Cerebellar nuclear complex (tissue), 1 donor: ENCODE measurements at places on chromosomes 13 and 19.

DNA sequence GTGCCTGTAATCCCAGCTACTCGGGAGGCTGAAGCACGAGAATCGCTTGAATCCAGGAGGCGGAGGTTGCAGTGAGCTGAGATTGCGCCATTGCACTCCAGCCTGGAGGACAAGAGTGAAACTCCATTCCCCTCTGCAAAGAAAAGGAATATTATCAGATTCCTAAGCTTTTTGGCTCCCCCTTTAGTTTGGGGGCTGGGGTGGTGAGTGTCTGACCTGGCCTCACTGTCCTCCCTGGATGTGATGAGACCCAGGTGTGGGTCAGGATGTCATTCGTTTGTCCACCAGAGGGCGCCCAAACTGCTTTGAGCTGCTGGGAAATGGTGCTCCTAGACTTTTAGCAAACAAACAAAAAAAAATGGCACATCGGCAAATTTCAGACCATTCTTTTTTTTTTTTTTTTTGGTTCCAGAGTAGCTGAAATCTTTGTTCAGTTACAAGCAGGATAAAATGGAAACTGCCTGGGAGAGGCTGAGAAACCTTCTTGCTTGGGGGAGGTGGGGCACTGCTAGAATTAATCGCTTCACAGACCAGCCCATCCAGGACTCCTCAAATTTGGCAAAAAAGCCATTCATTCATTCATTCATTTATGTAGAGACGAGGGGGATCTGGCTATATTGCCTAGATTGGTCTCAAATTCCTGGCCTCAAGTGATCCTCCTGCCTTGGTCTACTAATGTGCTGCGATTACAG is 29.4 kb downstream of the SPC24 start:
- DNase-seq = peak; percentile 19

GRCh38 chr19:44356383-44357111 is at the start of gene ZNF112:
TSS of gene ZNF112 (minus strand) at chr19:44356680. CDS start at chr19:44340539, 16,141 bp downstream.
- peak; percentile 82 for DNase-seq

- no peak for DNase-seq
Measured at GRCh38 chr19:19334989-19335344, 14.3 kb downstream of the MAU2 start.

DNA sequence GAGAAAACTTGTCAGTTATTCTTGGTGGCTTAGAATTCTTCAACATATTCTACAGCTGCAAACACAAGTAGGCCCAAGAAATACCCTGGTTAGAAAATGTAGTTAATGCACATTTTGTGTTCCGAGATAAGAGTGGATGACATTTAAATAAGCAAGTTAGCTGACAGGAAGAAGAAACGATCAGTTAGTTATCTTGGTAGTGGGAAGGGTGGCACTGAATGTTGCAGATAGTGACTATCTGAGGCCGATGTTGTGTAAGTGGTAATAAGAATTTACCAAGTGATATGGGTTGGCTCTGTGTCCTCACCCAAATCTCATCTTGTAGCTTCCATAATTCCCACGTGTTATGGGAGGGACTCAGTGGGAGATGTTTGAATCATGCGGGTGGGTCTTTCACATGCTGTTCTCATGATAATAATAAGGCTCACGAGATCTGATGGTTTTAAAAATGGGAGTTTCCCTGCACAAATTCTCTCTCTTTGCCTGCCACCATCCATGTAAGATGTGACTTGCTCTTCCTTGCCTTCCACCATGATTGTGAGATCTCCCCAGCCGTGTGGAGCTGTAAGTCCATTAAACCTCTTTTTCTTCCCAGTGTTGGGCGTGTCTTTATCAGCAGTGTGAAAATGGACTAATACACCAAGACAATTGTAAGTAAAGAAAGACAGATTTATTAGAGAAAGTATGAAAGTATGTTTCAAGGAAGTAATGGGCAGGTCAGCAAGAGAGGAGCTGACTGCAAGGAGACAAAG is 10.9 kb upstream of the AKAP11 start:
- no peak for DNase-seq

GRCh38 chr19:56139847-56140582 is 1.1 kb upstream of the ZNF444 start:
- DNase-seq = no peak

- no peak for DNase-seq
Measured at GRCh38 chr19:18433015-18433691, 4.8 kb downstream of the ISYNA1 start.

DNA sequence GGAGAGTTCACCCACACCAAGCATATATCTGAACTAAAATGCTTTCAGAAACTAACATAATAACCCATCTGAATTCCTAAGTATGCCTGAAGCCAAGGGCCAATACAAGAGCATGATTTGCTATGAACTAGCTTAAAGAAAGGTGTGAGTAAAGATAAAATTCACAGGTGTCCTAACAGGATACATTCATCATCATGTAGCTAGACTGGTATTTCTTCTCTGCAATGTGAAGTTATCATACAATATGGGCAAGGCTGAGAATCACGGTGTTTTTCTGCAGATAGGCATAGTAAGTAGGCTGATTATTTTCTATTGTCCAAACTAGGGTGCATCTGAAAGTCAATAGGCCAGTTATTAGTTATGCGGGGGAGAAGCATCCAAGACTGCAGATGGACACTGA is 63.1 kb downstream of the STK24 start:
- no peak for DNase-seq

- DNase-seq = no peak
Measured at GRCh38 chr13:23469951-23470421, 36.5 kb upstream of the SACS start.

DNA sequence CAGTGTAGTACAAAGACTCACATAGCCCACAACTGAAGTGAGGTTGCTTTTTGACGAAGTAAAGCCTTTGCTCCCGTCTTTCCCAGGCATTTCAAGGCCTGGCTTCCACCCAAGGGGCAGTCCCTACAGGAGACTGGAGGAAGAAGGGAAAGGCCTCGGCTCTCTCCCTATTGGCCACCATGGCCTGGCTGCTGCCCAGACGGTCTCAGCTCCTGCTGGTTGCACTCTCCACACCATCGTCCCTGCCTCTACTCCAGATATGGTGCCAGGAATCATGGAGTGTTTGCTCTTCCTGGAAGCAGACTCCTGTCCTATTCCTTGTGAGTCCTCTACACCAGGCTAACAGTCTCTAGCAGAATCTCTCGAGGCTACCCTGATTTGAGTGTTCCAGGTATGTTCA is 124.1 kb upstream of the UQCRFS1 start:
- no peak for DNase-seq

- no peak for DNase-seq
Measured at GRCh38 chr13:40389081-40389641, 277.3 kb downstream of the FOXO1 start.

- DNase-seq = no peak
Measured at GRCh38 chr19:45419396-45419795, 4.3 kb downstream of the ERCC1 start.
